ENCODE measurements at places on chromosomes 4 and X.

DNA sequence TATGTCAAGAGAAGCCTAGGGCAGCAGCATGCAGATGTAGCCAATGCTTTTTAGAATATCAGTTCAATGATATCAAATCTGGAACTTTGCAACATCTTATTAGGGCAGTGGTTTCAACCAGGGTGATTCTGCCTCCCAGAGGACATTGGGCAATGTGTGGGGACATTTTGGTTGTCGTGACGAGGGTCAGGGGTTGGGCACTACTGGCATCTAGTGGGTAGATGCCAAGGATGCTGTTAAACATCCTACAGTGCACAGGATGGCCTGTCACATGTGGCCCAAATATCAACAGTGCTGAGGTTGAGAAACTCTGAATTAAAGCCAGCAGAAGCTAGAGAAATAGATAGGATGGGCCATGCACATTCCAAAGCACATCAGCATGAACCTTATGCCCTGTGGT, 152.3 kb downstream of the AMELX start:
- no peak for DNase-seq

- DNase-seq = no peak
Observed at GRCh38 chr4:150943126-150943525, 72.0 kb downstream of the LRBA start.

GRCh38 chr4:95985791-95986550, 146.1 kb downstream of the PDHA2 start:
- DNase-seq = no peak

GRCh38 chr4:107711831-107712230, 8.2 kb downstream of the PAPSS1 start:
- no peak for DNase-seq

GRCh38 chrX:9856588-9856987, 70.4 kb downstream of the SHROOM2 start:
- no peak for DNase-seq

DNA sequence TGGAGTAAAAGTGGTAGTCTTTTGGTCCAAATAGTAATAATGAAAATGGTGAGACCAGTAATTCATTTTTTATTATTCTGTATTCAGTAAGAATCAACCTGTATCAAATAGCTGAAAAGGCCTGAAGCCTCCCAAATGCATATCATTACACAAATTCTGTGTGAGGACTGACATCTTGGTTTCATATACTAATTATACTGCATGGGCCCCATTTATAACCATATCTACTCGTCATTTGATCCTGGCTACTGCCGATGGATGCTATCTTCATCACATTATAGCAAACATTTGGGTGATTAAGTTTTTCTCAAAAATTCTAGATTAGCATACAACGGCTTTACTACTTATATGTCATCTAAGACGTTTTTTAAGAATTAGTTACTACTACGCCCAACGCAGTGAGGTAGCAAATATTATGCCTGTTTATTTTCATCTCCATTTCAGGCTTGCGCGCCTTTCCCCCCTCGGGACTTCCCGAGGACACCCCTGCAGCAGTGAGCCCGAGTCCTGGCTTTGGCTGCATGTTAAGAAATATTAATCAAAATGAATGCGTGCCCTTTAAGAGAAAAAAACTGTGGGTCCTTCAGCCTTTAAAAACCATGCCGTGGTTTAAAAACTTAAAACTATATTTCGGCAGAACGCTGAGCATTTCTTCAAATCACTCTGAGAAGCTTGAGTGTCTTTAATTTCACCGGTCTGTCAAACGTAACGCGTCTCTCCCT, 814 bp upstream of the MMAA start:
- no peak for DNase-seq

DNA sequence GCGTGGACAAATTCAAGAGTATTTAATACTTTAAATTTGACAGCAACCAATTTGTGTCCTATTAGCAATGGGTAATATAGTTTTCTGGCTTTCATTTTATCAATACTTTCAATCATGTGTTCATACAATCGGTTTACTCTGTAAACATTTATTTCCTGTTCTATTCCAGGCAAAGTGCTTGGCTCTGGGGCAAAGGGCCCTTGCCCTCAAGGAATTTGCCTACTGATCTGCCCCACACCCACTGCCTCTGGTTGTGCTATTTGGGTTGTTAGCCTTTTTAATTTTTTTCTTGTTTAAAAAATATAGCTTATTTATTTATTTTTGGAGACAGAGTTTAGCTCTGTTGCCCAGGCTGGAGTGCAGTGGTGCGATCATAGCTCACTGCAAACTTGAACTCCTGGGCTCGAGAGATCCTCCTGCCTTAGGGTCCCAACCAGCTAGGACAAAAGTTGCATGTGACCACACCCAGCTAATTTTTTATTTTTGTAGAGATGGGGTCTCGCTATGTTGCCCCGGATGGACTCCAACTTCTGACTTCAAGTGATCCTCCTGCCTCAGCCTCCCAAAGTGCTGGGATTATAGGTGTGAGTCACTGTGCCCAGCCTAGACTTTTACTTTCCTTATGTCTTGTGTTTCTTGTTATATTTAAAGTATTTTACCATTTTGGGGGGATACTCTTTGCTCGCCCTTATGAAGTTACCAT, 30.7 kb upstream of the CBR4 start:
- DNase-seq = no peak

DNA sequence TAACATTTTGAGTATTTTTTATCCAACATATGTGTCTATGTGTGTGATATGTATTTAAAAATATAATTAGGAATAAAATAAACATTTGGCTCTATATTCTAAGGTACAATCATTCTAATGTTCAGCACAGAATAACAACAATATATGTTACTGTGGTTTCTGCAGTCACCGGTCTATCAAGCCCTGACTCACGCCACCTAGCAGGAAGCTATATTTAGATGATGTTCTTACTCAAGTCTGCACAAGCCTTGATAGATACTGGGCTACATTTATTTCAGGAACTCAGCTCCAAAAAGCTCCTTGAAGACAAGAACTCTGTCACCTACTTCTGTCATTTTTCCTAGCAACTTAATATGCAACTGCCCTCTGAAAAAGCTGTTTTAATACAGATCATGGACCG, 152.0 kb upstream of the FTHL17 start:
- peak; percentile 52 for DNase-seq

- DNase-seq = no peak
Observed at GRCh38 chr4:161321706-161322105, 842.1 kb downstream of the FSTL5 start.

DNA sequence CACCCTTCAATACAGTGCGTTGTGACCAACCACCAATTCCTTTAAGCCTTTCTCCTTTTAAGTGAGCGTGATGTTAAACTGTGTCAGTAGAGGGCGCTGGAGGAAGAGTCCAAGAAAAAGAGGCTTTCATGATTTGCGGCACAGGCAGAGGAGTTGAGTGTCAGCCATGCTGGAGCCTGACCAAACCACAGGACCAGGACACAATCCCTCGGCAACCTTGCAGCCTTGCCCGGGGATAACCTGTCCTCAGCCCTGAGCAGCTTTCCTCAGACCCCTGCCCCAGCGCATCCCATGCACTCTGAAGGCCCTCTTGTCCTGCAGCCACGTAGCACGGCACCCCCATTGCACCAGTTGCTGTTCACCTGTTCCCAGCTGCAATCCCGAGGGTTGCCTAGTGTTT, 53.5 kb upstream of the SMIM31 start:
- DNase-seq = no peak

DNA sequence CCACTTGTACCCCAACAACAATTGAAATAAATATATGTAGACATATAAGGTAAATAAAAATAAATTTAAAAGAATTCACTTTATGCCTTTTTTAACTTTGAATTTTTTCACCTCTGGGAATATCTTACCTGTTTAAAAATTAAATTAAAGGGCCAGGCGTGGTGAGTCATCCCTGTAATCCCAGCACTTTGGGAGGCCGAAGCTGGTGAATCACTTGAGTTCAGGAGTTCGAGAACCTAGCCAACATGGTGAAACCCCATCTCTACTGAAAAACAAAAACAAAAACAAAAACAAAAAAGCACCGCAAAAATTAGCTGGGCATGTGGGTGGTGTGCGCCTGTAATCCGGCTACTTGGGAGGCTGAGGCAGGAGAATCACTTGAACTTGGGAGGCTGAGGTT, 164.8 kb downstream of the AASDH start:
- no peak for DNase-seq

DNA sequence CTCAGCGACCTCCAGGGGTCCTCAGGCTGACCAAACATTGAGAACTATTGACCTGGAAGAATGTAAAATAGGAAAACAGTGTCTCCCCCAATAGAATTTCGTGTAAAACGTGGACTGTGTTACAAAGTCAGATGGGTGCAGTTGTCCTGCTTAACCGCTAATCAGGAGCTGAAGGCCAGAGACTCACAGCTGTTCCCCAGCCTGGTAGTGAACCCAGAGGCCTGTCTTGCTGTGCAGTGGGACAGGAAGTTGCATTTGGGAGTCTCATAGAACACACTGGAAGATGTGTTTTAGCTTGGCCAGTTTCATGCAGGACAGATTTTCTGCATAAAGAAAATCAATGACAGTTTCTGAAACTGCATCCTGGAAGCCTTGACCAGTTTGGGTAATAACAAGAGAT, 151.5 kb downstream of the PTTG2 start:
- DNase-seq = no peak

- DNase-seq = peak; percentile 86
Observed at GRCh38 chrX:12304261-12304660, 166.0 kb downstream of the FRMPD4 start.
